SK-N-SH (cell line): ENCODE measurements at places on chromosomes 12 and 14.

GRCh38 chr12:39123580-39124253 lies 218.3 kb upstream of the CPNE8 start:
- H3K4me1 ChIP-seq = peaks cover 3% of the 10 kb centered on the region; the same call in 1 of the 2 replicates
- H3K27me3 ChIP-seq = no peaks in the 10 kb centered on the region
- no peaks in the 10 kb centered on the region for H3K36me3 ChIP-seq
- DNase-seq = no peak
- H3K4me3 ChIP-seq = no peak overlapping the region

DNA sequence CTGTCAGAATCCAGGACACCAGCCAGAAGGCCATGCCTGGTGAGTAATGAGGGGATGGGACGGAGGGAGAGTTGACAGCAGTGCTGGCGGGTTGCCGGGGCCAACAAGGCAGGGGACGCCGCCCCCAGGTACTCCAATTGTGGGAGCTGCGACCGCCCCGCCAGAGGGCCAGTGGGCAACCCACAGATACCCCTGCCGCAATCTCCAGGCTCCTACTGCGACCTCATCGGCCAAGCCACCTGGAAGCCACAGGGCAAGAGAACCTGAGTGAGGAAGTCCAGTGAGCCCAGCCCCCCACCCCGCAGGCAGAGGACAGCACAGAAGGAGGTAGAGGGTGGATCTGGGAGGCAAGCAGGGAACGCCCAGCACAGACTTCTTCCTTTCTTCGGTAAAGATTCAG lies 103.0 kb downstream of the RIMBP2 start:
- no peaks in the 10 kb centered on the region for H3K36me3 ChIP-seq
- no peaks in the 10 kb centered on the region for H3K4me1 ChIP-seq
- no peak overlapping the region for H3K4me3 ChIP-seq
- no peak for DNase-seq

- no peak overlapping the region for H3K27ac ChIP-seq
- no peaks in the 10 kb centered on the region for H3K36me3 ChIP-seq
- H3K27me3 ChIP-seq = no peaks in the 10 kb centered on the region
- no peaks in the 10 kb centered on the region for H3K4me1 ChIP-seq
Observed at GRCh38 chr14:67400434-67400833, 11.5 kb downstream of the PLEK2 start.

GRCh38 chr12:81295251-81295650 lies 217.4 kb downstream of the ACSS3 start:
- H3K4me3 ChIP-seq = no peak overlapping the region
- no peak for DNase-seq
- no peaks in the 10 kb centered on the region for H3K36me3 ChIP-seq
- H3K4me1 ChIP-seq = no peaks in the 10 kb centered on the region; the same call in 1 of the 2 replicates
- H3K27ac ChIP-seq = no peak overlapping the region
